ENCODE measurements at places on chromosomes 3 and 15. TPM values are rescaled to one million over a fixed set of nuclear protein-coding genes. Genes with fewer than 3 reads are reported as not detected.

ARL14 gene
- not detected for total RNA-seq

DNA sequence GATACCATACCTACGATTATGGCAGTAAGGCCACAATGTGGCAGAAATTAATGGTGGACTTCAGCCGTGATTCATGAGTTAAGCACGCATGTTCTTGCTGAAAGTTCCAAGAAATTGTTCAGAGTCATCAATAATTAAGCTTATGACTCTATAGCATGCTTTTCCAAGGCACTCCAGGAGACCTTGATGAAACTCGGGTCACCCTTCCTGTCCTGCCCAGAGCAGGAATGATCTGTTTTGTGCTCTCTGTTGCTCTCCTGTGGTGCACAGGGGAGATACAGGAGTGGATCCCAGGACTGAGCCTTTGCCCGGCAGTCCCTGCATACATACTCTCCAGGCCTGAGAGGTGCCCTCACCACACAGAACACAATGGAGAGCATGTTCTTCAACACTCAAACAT is 141.6 kb upstream of the SLC2A2 start:
- no peak for DNase-seq

DNA sequence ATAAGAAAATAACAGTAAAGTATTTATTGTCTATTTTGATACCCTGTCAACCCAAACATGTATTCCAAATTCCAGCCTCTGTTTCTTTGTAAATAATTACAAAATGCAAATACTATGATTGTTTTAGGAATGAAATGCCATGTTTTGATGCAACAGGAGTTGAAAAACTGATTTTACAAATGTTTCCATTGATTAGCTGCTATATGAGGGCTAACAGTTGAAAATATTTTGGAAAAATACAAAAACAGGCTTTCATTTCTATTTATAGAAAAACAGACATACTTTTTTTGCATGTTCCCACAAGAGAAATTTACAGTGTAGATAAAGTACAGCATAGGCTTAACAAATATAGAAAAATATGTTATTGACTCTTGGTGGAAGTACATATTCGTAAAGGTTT is 20.0 kb downstream of the MBNL1 start:
- DNase-seq, result no peak

GRCh38 chr15:70466305-70466704 is 297.1 kb downstream of the UACA start:
- DNase-seq, result no peak

- no peak for DNase-seq
These were observed 183.6 kb downstream of the MCTP2 start for GRCh38 chr15:94414916-94415315.

GRCh38 chr3:181363231-181363630 is 348.5 kb upstream of the SOX2 start:
- no peak for DNase-seq

DNA sequence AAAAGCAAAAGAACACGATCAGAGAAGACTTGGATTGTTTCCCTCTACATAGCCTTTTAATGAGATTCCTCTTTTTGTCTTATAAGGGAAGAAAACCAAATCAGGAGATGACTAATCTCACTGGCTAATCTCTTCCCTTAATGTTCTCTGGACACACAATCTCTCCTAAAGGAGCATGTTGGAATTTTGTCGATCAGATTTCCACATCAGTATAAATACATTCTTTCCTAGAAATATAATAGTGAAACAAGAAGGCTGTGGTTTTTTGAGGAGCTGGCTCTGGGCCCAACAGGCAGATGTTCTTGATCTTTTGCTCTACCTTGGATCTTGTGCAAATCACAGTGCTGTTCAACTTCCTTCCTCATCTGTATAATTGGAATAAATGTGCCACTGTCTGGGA is 94.0 kb downstream of the GTPBP8 start:
- DNase-seq, result no peak

DNA sequence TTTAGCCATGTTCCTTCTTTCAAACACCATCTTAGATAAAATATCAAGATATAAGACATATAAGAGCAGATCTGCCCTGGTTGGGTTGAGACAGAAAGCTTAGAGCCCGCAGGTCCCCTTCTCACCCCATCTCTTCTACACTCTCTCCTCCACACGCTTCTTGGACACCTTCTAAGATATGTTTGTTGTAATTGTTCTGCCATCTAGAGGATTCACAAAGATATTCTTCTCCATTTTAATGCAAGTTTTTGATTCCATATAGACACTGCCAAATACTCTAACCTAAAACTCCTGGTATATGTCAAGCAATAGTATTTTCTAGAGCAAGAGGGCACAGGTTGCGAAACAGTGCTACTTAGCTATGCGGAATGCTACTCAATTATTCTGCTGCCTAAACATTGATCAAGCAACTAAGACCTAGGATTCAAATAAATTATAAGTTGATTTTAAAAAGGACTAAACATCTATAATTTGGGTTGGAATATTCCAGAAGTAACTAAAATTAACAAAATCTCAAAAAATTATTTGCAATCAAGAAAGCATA is 6.8 kb downstream of the CHRM5 start:
- no peak for DNase-seq

DNA sequence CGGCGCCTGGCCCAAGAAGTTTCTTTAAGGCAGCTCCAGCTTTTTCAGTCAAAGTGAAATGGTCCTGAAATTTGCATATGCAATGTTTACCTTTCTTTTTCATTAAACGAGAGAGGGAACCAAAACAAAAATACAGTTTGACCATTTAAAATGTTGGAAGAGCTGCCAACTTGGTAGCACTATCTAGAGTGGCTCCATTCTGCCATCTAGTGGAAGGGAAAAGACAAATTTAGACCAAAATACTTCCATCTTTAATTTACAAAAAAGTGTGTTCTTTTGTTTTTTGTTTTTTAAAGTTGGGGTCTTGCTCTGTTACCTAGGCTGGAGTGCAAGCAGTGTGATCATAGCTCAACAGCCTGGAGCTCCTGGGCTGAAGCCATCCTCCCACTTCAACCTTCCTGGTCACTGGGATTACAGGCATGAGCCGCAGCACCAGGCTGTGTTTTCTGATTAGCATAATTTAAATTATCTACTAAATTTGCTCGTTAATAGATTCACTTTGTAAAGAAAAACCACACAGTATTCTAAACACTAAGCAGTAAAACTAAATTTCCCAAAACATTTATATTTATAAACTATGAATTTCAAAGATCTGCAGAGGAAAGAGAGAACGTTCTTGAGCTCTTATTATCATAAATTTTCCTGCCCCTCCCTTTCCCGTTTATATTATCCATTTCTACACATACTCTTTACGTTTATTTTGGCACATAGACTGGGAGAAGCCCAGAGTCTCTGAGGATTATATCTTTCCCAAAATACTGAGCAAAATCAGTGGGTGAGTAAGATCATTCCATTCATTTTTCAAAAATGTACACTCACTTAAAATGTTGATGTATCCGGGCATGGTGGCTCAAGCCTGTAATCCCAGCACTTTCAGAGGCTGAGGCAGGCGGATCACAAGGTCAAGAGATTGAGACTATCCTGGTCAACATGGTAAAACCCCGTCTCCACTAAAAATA is 15.4 kb upstream of the RFC4 start:
- DNase-seq, result peak; percentile 77

All from activated CD4-positive, alpha-beta T cell treated with anti-CD3 and anti-CD28 coated beads, Interleukin-2, amount 10 ng/mL, durations not matched to agents 24 days and 14 days (primary cell).